NCI-H1930 (cell line): ENCODE measurements at places on chromosomes 3 and 15.
A peak's percentile ranks its signal among the peaks of the same experiment; 100 is the strongest.

DNA sequence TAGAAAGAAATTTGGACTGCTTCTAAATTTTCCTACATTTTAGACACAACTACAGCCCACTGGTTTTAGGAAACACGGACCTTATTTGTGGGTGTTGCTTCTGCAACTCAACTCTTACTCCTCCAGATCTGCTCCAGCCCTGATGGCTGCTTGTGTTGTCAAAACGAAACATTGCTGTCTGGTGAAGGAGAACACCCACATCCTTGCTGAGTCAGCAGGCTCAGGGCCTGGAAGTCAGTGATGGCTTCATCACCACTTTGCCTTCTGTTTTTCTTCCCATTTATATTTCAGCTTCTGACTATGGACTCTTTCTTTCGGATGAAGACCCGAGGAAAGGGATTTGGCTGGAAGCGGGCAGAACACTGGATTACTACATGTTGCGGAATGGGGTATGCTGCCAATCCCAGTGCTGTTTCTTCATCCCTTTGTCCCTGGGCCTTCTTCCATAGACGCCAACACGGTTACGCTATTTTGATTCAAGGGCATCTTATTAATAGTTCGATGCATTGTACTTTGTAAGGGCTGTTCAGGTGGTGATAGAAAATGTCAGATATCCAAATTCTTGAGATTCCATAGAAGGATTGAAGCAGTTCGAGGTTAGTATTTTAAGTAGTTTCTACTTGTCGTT, 392.6 kb upstream of the TPM1 start:
- no peak for DNase-seq

DNA sequence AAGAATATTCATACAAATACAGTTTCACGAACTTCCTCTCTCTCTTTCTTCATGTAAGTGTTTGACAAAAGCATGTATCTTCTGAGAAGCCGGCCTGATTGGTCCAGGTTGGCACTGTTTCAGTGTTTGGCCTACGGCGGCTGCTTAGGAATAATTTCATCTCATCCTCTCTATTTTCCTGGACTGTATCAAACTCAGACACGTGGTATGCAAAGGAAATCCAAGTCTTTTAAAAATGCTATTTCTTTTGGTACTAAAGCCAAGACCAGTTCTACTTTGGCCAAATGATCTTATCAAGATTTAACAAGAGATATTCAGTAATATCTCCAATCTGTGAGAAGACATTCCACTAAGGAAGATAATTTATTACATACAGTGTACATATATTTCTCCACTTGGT, 152.8 kb downstream of the TIGIT start:
- no peak for DNase-seq

DNA sequence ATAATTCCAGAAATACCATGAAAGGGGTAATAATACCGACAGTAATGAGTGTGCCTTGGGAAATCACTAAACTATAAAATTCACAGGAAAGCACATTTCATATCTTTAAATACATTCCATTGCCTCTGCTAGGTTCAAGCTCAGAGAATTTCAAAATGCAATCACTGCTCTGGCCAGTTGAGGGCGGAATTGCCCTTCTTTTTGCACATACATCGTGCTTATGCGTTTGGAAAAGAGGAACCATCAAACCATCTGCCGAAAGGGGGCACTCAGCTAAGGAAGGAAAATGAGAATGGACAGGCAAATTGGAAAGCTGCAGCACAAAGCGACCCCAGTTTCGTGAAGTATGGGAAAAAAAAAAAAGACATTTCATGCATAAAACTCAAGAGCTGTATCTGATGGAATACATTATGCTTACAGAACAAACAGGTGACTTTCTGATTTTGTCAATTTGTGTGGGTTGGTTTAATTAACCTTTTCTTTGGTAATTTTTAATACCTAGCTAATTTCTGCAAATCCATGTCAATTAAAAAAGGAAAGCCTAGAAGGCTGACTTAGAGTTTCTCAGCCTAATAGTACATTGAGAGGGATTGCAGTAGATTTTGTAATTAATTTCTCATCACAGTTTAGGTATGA, 61.4 kb downstream of the TUSC7 start:
- peak; percentile 79 for DNase-seq

DNA sequence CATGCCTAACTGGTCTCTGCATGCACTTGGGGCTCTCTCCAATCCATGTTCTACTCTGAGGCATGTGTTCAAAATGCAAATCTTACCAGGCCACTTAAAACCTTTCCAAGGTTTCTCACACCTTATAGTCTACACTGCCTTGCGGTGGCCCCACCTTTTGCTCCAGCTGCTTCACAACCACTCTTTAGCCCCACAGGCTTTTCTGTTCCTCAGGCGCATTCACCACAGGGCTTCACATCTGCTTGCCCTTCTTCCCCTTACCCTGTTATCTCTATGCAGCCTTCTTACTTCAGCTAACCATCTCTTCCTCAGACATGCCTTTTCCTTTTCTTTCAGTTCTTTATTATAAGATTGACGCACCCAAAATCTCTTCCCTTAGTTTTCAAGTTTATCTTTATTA, 37.8 kb downstream of the MINDY4B start:
- no peak for DNase-seq

GRCh38 chr3:55790596-55791350, 303.7 kb upstream of the WNT5A start:
- DNase-seq = no peak
